NCI-H187 (cell line): ENCODE measurements at places on chromosomes 7 and 10.
A peak's percentile ranks its signal among the peaks of the same experiment; 100 is the strongest.

DNA sequence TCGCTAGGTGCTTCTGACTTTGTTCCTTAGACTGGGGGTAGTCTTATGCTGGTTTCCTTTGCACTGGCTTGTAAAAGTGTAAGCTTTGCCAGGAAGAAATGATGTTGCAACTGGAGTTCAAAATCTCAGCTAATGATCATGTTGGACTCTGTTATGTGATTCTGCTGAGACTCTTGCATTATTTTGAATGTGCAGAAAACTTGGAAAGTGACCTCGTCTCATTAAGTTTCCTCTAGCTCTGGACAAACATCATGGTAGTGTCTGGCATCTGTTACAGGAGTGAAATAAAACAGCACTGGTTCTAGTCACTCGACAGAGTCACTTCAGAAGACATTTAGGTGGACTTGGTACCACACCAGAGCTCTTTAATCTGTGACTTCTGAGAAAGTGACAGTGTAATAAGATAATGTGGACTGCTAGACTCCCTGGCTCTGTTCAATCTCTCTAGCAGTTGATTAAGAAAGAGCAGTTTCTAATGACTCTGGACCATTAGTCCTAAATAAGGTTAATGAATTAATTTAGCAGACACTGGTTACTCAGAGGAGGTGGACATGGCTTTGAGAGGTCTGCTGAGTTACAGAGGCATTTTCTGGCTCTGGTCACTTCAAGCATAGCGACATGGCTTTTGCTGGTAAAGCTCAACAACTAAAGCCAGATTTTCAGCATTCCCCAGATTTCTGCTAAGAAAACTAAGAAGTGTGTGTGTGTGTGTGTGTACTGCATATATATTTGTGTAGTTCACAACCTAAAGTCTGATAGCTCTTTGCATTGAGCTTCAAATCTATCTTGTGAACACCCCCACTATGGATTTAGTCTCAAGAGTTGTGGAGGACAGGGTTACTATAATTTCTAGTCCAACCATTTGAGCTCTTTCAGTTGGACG, 2.0 kb downstream of the NRP1 start:
- DNase-seq, result no peak

DNA sequence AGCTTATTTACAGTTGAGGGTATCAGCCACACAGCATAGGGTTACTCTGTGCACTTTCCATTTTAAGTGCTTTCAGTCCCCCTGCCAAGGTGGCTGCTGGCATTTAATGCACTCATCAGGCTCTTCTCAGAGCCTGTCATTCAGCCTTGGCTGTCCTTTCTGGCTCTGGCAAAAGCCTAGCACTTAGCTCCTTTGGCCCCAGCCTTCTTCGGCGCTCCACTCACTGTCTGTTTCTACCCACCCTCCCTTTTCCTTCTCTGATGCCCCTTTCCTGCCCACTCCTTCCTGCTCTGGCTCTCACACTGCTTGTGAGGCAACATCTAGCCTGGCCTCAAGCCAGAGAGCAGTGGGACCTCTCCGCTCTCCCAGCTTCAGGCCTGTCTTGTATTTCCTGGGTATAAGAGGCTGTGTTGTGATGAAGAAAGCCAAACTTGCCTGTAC, 60.2 kb downstream of the WIPF3 start:
- DNase-seq, result no peak

DNA sequence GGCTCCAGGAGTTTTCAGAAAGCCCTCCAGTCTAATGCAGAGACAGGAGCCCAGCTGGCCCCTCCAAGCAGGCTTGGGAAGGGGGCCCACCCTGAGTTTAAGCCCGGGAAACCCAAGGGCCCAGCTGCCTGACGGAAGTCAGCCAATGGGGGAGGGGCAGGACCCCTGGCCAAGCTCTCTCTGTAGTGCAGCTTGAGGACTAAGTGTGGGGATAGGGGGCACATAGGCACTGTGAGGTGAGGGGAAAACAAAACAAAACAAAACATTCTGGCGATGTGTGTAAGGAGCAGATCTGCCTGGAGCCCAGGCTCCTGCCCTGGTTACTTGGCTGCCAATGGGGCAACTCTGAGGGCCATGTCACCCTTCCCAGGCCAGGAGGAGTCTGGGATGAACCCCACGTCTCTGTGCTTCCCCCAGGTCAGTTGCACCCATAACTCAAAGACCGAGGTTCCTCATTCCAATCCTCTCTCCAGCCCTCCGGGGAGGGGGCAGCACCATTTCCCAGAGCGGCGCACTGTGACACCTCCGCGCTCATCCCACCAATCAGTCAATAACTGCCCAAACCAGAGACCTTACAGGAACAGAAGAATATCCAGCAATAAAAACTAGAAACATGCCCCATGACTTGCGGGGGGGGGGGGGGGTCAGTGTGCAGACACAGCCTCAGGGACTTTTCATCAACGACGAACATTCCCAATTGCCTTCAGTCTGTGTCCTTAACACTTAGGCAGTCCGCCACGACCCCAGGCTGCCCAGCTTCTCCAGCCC, 1.7 kb downstream of the CXCL12 start:
- DNase-seq, result no peak

DNA sequence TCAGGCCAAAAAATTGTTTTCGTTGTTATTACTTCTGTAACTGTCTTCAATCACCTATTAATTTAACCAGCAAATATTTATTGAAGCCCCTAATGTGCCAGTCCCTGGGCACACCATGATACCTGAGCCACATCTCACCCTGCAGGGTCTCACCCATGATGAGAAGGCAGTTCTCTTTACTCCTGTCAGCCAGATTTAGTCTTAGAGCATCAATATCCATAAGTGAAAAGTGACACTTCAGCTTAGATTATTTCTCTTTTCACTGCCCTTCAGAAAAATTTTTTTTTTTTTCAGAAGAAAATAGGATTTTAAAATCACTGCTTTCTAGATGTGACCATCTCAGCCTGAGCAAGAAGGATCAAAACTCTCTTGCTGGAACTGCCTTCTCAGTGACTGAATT, 258.6 kb upstream of the NFE2L3 start:
- no peak for DNase-seq

GRCh38 chr10:1059902-1060301, 3.7 kb downstream of the WDR37 start:
- DNase-seq, result no peak

- DNase-seq, result peak; percentile 81
These were observed at the start of gene NUB1 for GRCh38 chr7:151341357-151342101. TSS of gene NUB1 (plus strand) at chr7:151341812. CDS start at chr7:151345350, 3,538 bp downstream.

GRCh38 chr10:79397575-79398303, 47.7 kb downstream of the ZCCHC24 start:
- DNase-seq, result no peak

DNA sequence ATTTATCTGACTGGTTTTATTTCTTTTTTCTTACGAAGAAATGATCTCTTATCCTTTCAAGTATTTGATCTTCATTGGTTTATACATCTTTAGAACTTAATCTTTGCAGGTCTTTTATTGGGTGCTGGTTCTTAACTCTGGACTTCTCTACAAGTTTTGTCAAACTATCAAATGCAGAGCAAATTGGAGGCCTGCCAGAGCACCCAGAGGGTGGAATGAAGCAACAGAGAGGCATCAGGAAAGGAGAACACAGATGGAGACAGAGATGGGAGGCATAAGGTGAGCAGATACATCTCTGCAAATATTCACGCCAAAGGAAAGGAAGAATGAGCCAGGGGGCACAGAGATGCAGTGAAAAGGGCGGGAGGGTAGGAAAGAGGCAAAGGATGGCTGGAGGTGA, 130.3 kb downstream of the PKD1L1 start:
- no peak for DNase-seq
